ENCODE measurements at places on chromosomes 11 and 22.

DNA sequence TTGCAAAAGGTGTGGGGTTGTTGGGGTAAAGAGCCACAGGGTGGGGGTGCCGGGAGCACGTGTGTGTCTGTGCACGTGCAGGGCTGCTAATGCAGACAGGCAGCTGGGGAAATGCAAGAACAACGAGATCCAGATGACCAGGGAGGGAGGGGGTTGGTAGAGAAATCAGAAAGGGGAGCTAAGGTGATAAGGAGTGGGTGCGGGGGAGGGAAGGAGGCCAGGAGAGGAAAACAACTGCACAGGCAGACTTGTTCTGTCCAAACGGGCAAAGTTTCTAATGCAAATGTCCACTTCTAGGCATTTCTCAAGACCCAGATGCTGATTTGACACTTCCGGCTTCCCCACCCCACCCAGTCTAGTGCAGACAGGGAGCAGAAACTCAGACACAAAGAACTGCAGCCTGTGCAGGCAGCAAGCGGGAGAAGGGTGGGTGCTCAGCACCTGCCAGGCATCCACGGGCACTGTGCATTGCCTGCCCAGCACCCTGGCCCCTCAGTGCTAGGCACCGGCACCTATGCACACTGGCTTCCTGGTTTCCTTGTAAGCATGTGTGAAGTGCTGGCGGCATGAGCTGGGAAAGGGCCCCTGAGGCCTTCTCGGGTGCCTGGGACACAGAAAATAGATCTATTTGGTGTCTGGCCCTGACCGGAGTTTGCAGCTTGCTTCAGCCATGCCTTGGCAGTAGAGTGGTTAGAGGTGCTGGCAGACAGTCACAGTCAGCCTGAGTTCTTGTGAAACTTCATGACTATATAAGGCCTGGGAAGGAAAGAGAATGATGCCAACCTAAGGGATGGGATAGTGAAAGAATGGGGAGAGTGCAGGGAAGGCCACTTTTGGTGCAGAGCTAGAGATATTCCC, 220.1 kb upstream of the SORL1-AS1 start:
- no peak for DNase-seq

DNA sequence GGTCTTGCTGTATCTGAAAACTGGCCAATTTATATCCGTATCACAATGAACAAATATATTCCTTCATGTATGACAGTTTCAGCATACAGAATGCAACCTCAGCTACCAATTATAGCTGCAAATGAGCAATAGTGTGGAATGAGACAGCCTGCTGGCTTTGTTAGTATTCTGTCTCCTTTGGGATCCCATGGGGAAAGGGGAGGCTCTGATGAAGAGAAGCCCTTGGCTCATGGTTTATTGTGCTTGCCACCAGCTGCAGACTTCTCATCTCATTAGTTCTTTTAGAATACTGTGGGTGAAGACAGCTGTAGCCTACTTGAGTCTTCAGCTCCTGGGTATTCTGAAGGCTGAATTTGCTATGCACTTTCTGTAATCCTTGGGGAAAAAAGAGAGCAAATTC, 42.4 kb downstream of the PITPNB start:
- DNase-seq: no peak

- peak; percentile 83 for DNase-seq
Measured at GRCh38 chr11:47269002-47269828, 718 bp upstream of the MADD start.

- DNase-seq: no peak
Measured at GRCh38 chr11:67289651-67290479, 762 bp downstream of the ANKRD13D start.

GRCh38 chr11:102289592-102289991, 27.7 kb upstream of the BIRC3 start:
- no peak for DNase-seq

- DNase-seq: no peak
Measured at GRCh38 chr11:26063915-26064314, 268.0 kb upstream of the ANO3 start.

GRCh38 chr11:34495724-34496377, 17.7 kb downstream of the ELF5 start:
- DNase-seq: no peak

GRCh38 chr11:8098361-8098760, 17.4 kb downstream of the TUB start:
- no peak for DNase-seq
